NCI-H460 (cell line): ENCODE measurements at places on chromosomes 11 and 22.

DNA sequence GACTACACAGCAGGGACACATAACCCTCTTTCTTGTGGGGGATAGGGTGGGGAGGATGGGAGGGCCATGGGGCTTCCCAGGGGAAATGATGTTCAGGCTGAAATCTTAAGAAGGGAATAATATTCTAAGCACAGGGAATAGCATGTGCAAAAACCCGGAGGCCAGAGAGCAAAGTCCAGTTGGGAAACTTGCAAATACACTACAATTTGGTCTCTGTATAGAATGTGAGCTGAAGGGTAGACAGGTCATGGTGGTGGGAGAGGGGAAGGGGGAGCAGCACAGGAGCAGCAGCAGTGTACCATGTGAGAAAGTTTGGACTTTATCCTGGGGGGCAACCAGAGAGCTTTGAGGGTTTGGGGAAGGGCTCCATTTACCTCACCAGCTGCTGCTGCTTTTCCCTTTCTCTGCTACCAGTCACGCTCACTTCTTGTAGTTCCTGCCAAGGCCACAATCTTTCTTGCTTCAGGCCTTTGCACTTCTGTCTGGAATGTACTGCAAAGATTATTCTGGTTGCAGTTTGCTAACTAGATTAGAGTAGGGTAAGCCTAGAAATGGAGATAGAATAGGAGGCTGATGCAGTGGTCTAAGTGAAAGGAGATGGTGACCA is 43.0 kb downstream of the KREMEN1 start:
- DNase-seq, result no peak

GRCh38 chr22:23884140-23884539 is 10.0 kb upstream of the MIF start:
- DNase-seq, result no peak

DNA sequence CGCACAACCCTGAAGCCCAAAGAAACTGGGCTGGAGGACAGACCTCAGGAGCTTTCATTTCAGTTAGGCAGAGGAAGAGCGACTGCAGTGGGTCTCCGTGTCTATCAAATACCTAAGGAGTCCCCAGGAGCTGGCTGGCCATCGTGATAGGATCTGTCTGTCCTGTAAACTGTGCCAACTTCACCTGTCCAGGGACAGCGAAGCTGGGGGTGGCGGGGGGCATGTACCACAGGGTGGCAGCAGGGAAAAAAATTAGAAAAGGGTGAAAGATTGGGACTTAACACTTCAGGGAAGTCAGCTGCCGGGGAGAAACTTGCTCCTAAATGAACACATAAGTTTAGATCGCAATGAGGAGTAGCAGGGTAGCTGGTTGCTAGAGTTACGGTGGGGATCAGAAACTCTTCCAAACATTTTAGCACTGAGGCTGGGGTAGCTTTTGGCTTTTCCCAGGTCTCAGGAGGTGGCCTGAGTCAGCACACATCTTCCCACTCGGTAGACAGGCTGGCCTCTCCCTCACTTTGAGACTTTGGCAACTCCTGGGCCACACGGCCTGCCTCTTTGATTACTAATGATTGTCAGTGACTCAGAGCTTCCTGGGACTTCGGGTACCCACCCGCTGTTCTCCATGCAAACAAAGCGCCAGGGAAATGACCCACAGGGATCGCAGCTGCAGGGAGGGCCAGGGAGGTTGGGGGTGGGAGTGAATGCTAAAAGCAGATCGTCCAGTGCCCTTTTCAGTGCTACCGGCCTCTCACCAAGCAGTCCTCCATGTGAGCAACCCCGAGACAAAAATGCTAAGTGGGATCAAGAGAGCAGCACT is 2.9 kb upstream of the MTFP1 start:
- DNase-seq, result peak; percentile 77

GRCh38 chr11:59193587-59194130 is 19.1 kb downstream of the MPEG1 start:
- no peak for DNase-seq

GRCh38 chr11:99327066-99327465 is 306.3 kb downstream of the CNTN5 start:
- DNase-seq, result no peak

DNA sequence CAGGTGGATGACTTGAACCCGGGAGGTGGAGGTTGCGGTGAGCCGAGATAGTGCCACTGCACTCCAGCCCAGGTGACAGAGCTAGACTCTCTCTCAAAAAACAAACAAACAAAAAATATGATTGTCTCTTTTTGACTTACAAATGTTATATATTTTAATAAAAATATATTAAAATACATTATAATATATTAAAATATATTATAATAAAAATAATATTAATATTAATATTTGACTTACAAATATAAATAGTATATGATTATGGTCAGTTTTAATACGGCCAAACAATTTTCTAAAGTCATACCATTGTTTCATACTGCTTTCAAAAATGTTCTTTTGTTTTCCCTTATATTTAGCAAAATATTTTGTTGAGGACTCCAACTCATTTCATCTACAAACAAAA is 27.2 kb upstream of the DDX6 start:
- DNase-seq, result no peak

DNA sequence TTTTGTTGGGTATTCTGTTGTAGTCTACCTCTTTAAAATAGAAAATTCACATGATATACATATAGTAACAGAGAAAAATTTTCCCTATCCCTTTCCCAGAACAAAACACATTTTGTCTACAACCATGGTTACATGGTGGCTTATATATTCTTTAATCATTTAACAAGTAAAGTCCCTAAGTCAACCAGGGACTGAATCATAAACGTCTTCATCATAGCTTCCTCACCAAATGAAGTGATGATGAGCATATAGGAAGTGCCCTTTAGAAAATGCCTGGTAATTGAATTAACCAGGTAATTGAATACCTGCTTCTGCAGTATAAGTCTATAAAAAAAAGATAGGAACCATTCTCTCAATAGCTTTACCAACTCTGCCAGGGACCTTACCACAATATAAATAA is 101.2 kb downstream of the APOL5 start:
- no peak for DNase-seq

GRCh38 chr11:110428956-110429730 is 605 bp upstream of the FDX1 start:
- no peak for DNase-seq

GRCh38 chr22:45880716-45881523 is 96.0 kb downstream of the WNT7B start:
- DNase-seq, result no peak

GRCh38 chr22:37225481-37225880 is 13.2 kb upstream of the SSTR3 start:
- DNase-seq, result no peak

GRCh38 chr11:111776398-111777093 is 10.4 kb upstream of the PPP2R1B start:
- DNase-seq, result no peak

DNA sequence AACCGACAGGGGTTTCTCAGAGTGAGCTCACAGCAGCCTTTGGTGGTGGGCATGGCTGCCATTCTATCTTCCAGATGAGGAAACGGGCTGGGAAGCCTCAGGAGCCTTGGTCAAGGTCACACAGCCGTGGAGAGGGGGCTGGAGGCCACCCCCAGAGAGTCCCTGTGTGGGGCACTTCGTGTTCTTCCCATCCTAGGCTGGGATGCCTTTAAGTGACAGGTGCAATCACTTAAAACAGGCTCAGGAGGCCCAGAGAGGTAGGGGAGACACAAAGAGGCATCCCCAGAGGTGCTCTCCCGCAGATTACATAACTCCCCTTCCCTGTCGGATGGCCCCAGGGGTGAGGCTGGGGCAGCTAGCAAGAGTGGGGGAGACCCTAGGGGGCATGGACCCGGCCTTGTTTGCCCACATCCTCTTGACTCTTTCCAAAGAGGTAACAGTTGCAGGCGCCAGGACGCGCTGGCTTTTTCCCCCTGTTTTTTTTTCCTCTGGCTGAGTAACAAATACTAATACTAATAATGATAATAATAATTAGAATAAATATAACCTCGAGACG is 17.5 kb upstream of the SHISAL1 start:
- DNase-seq, result no peak

DNA sequence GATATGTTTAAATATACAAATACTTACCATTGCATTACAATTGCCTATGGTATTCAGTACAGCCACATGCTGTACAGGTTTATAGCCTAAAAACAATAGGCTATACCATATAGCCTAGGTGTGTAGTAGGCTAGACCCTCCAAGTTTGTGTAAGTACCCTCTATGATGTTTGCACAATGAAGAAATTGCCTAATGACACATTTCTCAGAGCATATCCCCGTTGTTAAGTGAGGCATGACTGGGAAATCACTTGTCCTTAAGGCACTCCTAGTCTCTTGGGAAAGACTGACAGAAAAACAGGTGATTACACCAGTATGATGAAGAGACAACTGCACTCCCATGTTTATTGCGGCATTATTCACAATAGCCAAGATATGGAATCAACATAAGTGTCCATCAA is 187.2 kb downstream of the SPON1 start:
- DNase-seq, result no peak

GRCh38 chr22:27238935-27239510 is 562.5 kb downstream of the MN1 start:
- DNase-seq, result no peak

GRCh38 chr11:266676-267439 is 11.3 kb upstream of the NLRP6 start:
- DNase-seq, result no peak

- DNase-seq, result no peak
Observed at GRCh38 chr11:126740846-126741245, 259.7 kb downstream of the KIRREL3 start.

DNA sequence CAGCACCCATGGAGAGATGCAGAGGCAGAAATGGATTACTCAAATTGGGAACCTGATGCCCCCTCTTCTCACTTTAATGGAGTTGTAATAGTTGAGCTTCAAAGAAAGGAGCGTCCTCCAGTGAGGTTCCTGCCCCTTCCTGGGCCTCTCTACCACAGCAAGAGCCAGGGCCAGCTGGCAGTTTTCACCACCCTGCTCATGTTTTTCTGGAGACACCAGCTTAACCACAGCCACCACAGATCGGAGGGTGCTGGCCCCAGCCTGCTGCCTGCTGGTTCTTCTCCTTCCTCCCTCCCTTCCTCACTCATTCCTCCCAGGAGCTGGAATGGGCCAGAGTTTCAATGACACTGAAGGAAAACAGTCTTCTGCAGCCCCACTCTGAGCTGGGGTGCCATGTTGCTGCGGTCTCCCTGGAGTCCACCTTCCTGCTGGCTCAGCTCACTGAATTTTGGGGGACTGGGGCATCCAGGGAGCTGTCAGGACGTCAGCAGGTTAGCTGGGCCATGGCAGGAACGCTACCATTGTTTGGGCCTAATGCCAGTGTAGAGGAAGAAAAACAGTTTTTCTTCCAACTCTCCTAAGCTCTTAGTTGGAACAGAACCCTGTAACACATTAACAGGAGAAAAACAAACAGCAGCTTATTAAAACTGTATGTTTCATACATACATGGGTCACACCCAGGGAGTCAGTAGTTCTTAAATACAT is 57.7 kb downstream of the TRAF6 start:
- DNase-seq, result no peak

DNA sequence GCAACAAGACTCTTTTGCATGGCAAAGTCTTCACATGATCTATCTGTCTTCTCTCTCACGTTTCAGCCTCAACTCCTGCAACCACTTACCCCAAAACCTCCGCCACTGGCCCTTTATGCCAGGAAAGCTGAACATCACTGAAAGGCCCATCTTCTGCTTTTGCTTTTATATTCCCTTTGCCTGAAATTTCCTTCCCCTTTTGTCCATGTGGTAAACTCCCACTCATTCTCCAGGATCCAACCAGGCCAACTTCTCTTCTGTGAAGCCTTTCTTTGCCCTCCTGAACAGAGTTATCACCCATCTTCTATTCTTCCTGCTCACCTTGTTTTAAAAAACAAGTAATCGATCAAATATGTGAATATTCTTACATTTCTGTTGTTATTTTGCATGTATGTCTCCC is 117.8 kb downstream of the WNT11 start:
- no peak for DNase-seq

DNA sequence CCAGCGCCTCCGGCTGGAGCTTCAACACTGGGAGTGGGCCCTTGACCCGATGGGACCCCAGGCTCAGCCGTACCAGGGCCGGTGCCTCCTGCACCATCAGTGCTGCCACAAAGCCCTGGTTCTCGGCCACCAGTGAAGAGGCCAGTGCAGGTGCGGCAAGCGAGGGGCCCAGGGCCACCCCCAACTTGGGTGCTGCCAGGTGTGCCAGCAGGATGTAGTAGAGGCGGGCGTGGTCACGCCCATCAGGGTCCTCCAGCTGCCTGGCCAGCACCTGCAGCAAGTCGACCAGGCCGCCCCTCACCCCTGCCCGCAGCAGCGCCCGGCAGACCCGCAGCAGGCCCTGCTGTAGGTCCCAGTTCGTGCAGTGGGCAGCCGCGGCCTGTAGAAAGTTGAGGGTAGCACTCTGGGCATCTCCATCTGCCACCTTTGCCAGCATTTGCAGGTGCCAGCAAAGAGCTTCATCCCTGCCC is 2.3 kb downstream of the AP5B1 start:
- DNase-seq, result no peak

GRCh38 chr22:49838771-49839717 is 11.4 kb upstream of the BRD1 start:
- DNase-seq, result no peak

- DNase-seq, result no peak
Observed at GRCh38 chr11:64569300-64569970, 21.6 kb upstream of the SLC22A12 start.

GRCh38 chr11:111700162-111700561 is 66.0 kb downstream of the PPP2R1B start:
- no peak for DNase-seq

DNA sequence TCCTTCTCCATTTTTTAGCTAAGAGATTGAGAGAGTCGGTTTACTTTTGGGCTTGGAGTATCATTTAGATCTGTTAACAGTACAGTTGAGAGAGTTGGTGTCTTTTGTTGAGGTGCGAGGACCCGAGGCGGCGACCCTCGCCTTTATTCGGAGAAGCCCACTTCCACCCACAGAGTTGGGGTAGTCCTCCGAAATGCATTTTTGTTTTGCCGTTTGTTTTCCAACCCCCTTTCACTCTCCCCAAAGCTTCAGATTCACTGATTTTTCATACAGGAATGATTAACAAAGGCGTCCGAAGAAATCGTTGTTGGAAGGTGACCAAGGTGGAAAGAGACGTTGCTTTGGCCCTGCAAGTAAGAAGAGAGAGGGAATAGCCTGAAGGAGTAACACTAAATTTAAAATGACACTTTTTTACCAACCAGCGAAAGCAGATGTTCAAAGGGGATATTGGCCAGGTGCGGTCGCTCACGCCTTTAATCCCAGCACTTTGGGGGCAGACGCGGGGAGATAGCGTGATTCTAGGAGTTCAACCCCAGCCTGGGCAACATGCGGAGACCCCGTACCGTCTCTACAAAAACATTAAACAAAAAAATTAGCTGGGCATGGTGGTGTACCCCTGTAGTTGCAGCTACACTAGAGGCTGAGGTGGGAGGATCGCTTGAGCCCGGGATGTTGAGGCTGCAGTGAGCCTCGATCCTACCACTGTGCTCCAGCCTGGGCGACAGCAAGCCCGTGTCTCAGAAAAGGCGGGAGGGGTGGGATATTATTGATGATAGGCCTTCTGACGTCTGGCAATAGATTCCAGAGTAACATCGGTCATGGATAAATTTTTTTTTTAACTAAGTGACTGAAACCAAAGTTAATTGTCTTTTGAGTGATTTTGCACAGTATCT is 899 bp upstream of the RAB30 start:
- no peak for DNase-seq
